GM12891 (cell line): ENCODE measurements at places on chromosomes 7 and 10.

DNA sequence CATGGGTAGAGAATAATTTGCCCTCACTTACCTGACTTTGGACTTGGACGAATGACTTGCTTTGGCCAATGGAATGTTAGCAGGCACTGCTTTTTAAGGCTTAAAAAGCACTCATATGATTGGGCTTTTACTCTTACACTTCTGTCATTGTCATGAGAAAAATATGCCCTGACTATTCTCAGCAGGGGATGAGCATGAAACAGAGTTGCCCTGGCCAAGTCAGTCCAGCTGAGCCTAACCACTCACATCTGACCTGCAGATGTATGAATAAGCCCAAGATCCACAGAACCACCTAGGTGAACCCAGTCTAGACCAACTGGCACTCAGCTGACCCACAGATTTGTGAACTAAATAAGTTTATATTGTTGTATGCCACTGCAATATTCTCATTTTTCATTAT lies 573.5 kb downstream of the TNS3 start:
- DNase-seq, result no peak

- DNase-seq, result no peak
Observed at GRCh38 chr10:13644866-13645265, 58.1 kb downstream of the PRPF18 start.

DNA sequence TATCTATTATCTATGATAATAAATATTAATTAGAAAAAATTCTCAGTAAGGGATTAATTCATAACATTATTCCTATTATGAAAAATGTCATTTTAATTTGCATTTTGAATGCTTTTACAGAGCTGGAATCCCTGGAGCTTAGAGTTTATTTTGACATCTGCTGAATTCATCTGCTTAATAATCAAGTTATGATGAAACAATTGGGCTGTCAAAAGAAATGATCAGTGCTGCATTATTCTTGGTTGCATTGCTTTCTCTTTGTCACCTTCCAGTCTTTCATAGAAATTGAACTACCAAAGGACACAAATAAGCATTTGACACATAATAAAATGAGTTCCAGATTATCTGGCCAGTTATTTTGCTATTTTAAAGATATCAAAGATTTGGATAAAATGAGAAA lies 40.0 kb upstream of the MACC1 start:
- no peak for DNase-seq

- DNase-seq, result no peak
Observed at GRCh38 chr10:117419159-117419558, 43.9 kb upstream of the PDZD8 start.

DNA sequence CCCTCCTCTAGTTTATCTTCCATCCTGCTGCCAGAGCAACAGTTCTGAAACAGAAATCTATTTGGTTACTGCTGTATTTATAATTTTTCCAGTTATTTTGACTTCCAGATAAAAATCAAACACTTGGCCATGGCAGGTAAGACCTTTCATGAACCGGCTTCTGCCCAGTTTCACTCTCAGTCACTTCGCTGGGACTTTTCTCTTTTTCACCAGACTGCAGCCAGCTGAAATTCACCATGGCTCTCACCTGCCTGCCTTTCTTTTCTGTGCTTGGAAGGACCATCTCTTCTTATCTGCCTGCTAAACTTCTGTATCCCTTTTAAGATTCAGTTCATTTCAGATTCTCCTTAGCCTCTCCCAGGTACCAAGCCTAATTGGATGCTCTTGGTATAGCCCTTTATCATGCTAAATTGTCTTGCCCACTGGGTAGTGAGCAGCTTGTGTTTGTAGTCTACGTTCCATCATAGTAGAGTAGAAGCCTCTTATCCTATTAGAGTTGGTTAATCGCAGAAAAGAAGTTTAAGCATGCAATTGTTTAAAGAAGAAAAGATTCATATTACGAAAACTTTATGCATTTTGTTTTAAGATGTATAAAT lies 71.7 kb downstream of the TAF3 start:
- no peak for DNase-seq

GRCh38 chr7:79922894-79923293 lies 211.7 kb upstream of the GNAI1 start:
- no peak for DNase-seq

GRCh38 chr10:112098682-112099081 lies 84.9 kb downstream of the GPAM start:
- DNase-seq, result no peak

GRCh38 chr7:44771358-44771757 lies 22.7 kb downstream of the ZMIZ2 start:
- DNase-seq, result no peak

- DNase-seq, result no peak
Observed at GRCh38 chr7:118075936-118076335, 108.0 kb upstream of the LSM8 start.

GRCh38 chr10:18195060-18195799 lies 55.0 kb downstream of the CACNB2 start:
- no peak for DNase-seq

- no peak for DNase-seq
Observed at GRCh38 chr10:58399410-58399809, 14.2 kb downstream of the TFAM start.

GRCh38 chr7:17940302-17940883 lies at the start of gene SNX13:
Gene SNX13 (minus strand): TSS chr7:17940494. CDS start chr7:17940295, 199 bp downstream.
- peak; percentile 80 for DNase-seq

GRCh38 chr7:127803626-127804025 lies 151.6 kb downstream of the SND1 start:
- DNase-seq, result no peak

DNA sequence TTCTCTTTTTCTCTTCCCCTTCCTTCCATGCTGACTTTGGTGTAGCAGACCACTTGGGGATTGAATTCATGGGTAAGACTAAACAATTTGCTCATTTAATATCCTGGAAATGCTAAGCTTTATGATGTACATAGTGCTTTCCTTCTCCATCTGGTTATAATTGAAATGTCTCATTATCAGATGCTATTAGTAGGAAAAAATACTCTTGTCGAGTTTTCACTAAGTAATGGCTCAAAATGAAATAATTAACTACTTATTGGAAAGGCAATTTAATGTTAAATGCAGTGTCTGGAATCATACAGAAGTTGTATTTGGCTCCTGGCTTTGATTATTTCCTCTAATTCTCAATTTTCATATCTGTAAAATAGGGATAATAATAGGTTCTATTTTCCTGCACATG lies 990.4 kb downstream of the NRG3 start:
- no peak for DNase-seq

DNA sequence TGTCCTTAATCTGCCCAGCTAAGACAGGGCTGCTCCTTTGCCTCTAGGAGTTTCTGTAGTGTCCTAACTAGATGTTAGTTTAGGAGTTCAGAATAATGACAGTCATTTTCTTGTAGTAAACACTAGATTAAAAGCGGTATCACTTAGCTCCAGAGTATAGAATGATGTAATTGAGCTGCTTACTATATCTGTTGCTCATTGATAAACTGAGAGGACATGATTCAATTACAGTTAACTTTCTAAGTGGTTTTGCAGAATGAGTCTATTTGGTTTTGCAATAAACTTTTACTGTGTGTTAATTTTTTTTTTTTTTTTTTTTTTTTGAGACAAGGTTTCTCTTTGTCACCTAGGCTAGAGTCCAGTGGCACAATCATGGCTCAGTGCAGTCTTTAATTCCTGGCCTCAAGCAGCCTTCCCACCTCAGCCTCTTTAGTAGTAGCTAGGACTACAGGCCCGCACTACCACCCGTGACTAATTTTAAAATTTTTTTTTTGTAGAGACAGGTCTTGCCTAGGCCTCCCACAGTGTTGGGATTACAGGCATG lies 1.8 kb downstream of the STMP1 start:
- DNase-seq, result no peak

DNA sequence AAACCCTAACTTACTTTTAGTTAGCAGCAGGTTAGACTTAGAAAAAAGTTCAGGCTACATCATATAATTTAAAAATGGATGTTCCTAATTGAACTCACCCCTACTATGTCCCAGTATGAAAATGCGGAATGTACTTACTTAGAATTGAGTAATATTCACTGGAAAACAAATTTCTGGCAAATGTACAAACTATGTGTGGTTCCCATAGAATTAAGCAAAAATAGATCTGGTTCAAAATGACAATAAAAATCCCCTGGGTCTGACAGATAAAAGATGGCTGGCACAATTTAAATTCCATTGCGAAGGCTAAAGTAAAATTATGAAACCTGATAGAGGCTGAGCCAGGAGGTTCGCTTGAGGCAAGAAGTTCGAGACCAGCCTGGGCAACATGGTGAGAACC lies 42.4 kb upstream of the PRKAR2B start:
- DNase-seq, result no peak

- no peak for DNase-seq
Observed at GRCh38 chr7:150828384-150828783, 23.9 kb upstream of the AOC1 start.

DNA sequence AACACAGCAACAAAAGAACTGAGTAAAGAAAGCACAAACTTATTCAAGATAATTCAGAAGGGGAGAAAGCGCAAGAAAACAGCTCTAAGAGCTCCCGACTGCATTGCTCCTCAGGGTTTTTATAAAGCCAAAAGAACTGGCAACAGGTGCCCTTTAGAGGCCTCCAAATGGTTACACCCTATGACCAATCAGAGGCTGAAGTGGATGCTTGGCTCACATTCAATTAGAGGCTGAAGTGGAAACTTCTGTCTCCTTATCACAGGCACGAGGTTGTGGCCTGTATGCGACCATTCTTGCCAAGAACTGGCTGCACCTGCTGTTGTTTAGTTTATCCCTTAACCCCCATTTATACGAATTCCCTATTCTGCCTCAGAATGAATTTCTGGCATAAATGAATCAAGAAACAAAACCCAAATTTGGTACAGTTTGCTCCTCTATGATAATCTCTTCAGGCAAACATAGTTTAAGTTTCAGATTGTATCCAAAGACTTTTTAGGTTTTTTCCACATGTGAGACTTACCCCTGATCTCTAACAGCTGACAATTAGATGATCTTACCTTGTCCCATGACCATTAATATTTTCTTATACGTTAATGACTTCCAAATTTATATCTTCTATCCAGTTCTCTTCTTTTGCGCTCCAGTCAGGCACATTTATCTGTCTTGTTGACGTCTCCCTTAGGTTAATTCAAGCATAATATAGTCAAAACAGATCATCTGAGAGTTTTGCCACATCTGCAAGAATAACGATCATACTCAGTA lies 504.8 kb downstream of the NXPH1 start:
- no peak for DNase-seq

GRCh38 chr7:87474533-87475358 lies 734 bp downstream of the ABCB4 start:
- DNase-seq, result peak; percentile 22

GRCh38 chr10:16828114-16828568 lies 10.9 kb upstream of the RSU1 start:
- DNase-seq, result no peak

GRCh38 chr7:40197527-40197926 lies 62.7 kb downstream of the SUGCT start:
- no peak for DNase-seq

- no peak for DNase-seq
Observed at GRCh38 chr10:119414081-119414611, 128.4 kb downstream of the RGS10 start.

DNA sequence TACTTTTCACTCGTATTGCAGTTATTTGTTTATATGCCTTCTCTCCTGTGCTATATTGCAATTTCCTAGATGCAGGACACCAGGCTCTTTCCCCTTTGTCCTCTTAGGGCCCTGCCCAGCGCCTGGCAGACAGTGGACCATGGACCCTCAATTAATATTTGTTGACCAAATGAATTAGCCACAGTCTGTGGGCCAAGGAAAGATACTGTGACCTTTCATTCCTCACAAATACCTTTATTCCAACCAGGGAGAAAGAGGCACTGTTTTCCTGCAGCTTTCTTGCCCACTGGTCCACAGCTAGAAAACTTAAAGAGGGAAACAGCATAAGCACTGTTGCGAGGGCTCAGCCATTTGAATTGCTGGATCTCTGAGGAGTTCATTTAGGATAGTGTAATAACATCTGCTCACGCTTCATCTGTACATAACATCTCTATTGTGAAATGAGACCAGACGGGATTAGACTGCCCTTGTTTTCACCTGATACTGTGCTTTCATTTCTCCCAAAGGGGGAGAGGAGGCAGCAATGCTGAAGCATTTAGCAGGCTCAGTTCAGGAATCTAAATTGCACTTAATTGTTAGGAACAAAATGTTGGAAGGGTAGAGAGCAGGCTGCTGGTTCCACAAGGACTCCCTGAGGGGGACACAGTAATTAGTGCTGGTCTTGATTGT lies 46.7 kb downstream of the TNS3 start:
- no peak for DNase-seq

DNA sequence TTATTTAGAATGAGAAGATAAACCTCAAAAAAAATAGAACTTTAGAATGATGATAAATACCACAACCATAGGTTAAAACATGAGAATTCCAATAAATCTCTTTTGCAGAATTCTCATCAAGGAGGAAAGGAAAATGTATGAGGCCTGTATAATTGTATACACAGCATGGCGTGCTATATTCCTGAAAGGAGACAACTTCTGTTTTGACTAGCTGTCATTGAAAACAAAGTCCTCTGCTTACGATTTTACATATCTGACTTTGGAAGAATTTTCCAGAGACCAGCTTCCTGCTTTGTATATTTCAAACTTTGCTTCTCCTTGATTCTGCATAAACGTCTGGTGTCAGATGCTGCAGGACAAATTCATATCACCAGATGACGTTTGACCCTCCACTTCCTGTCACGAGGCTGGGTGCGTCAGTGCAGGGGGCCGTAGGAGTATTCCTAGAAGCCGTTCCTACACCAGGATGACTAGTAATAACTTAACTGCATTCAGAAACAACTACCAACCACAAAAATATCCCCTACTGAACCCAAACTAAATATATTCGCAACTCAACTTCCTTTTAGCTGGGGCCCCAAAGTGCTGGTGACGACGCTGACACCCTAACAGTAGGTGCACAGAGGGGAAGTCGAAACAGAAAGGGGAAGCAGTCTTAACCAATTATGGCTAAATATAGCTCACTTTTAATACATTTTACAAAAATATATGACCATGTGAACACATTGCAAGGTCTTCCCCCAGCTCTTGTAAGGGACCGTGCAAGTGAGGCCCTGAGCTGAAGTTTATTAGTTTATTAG lies 178.6 kb upstream of the INHBA start:
- peak; percentile 52 for DNase-seq

GRCh38 chr7:29607259-29607658 lies 43.6 kb downstream of the PRR15 start:
- DNase-seq, result no peak

- DNase-seq, result no peak
Observed at GRCh38 chr7:93719546-93719945, 145.0 kb upstream of the CALCR start.

DNA sequence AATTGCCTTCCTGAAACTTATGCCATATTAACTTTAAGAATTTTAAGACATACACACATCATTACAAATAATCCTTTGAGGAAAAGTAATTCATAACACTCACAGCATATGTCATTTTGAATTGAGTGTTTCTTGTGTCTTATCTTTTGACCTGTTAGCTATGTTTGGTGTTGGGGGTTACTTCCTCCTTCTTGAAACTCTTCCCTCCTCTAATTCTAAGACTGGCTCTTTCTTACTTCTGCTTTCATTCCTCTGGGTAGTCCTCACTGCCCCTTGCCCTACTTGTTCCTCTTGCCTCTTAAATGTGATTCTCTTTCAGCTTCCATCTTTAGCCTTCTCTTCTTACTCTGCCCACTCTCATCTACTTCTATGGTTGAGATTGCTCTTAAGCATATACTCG lies 28.3 kb upstream of the PIP4K2A start:
- no peak for DNase-seq

- DNase-seq, result no peak
Observed at GRCh38 chr10:12196531-12197211, 683 bp downstream of the CDC123 start.
